ENCODE measurements at places on chromosomes 12 and 14. TPM values are rescaled to one million over a fixed set of nuclear protein-coding genes. Genes with fewer than 3 reads are reported as not detected.

DNA sequence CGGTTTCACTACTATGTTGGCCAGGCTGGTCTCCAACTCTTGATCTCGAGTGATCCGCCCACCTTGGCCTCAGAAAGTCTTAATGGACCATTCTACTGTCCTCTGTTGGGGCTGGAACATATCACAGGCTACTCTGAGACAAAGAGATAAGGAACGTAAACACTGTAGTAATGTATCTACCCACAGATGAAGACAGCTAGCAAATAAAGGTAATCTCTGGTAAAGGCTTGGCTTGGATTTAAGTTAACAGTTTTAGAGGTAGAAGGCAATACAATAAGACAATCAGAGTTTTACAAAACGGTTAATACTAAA is 44.6 kb upstream of the ISM2 start:
- no peak for DNase-seq

- no peak for DNase-seq
Measured at GRCh38 chr12:19741132-19741489, 301.8 kb downstream of the AEBP2 start.

GRCh38 chr12:56296295-56296694 is 3.8 kb downstream of the CS start:
- peak; percentile 31 for DNase-seq

DNA sequence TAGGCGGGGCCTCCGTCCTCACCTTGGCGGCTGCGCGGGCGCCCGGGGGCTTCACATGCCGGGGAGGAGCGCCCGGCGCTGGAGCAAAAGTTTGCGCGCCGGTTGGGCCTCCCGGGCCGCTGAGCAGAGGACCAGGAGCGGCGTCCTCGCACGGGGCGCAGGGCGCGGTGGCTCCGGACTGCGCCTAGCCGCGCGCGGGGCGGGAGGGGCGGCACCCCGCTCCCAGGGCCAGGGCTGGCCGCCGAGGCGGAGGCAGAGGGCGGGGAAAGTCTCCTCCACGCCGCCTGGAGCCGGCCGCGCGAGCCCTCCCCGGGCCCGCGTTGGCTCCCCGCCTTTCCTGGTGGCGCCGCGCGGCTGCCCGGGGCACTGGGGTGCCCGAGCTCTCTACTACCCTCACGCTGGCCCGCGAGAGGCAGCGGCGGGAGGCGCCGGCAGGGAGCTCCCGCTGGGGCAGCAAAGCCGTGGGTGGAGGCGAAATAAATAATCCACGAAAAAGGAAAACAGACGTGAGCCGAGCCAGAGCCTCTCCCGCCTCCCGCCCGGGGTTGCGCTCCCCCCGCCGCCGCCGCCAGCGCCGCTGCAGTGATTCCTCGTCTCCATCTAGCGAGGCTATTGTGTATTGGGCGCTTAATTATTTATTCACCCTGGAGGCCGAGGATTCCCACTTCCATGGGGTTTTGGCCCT is 400 bp upstream of the PRIMA1 start:
- no peak for DNase-seq

DNA sequence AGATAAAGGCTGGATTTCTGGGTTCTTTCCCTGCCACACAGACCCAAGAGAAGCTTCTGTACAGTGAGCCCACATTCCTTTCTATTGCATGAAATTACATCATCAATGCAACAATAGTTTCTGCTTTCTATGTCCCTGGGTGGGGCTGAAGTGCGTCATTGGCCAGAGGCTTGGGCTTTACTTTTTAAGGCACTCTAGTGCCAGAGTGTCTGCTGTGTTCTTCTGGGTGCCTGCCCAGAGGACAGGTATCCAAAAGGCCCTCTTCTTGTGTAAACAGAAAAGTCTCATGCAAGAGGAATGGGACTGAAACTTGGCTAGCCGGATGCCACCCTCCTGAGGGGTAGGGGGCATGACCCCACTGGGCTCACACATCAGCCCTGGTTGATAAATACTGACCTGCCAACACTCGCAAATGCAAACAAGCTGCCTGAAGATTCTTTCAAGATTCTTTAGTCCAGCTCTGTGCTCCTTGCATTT is 5.9 kb downstream of the KRT86 start:
- no peak for DNase-seq

The FOXM1 gene
- 0.84 TPM for total RNA-seq

The TRHDE gene
- not detected for total RNA-seq

GRCh38 chr12:128009108-128009507 is 257.9 kb upstream of the TMEM132C start:
- DNase-seq = no peak

The CACNA1C gene
- 0.10 TPM for total RNA-seq

DNA sequence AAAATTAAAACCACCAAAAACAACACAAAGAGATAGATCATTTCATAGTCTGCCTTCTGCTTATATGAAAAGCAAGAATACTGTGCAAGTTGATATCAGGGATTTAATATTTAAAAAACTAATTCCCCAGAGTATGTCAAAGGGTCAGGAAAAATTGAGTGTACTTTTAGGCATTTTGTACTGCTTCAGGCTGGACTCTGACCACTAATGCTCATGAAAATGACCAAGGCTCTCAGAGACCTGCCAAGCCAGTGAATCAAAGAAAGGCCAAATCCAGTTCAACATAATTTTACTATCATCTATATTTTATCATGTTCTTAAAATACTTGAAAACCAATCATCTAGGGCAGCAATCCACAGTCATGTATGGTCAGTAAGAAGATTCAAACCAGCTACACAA is 66.0 kb downstream of the TTC7B start:
- no peak for DNase-seq

- DNase-seq = no peak
Measured at GRCh38 chr12:85405262-85405661, 125.2 kb downstream of the ALX1 start.

DNA sequence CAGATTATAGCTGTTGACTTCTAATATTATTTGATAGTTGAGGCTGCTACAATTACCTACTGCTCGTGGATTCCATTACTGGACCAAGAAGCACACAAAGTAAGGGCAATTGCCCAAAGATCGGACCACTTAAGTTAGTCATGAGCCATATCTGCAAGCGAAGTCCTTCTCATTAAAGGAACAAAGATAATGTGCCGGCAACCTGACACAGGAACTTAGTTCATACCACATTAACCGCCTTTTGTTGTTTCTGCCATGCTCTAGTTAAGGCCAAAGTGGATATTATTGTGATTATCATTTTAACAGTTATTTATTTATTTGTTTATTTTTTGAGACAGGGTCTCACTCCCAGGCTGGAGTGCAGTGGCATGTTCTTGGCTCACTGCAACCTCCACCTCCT is 38.1 kb upstream of the TMED10 start:
- no peak for DNase-seq

- no peak for DNase-seq
Measured at GRCh38 chr14:89442280-89442679, 25.2 kb upstream of the FOXN3 start.

The EXOC3L4 gene
- total RNA-seq = not detected

The TMCC3 gene
- total RNA-seq = 8.8 TPM

DNA sequence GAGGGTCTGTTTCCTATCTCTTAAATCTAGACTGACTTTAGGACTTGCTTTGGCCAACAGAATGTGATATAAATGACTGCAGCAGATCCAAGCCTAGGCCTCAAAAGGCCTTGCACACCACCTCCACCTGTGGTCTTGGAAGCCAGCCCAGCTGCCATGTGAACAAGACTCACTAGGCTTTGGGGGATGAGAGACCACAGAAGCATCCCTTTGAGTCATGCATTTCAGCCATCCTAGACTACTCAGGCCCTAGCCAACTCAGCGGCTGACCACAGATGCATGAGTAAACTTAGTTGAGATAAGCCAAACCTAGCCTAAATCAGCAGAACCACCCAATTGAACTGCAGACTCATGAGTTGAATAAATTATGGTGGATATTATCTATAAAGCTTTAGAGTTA is 87.7 kb downstream of the KCNH5 start:
- DNase-seq = no peak

DNA sequence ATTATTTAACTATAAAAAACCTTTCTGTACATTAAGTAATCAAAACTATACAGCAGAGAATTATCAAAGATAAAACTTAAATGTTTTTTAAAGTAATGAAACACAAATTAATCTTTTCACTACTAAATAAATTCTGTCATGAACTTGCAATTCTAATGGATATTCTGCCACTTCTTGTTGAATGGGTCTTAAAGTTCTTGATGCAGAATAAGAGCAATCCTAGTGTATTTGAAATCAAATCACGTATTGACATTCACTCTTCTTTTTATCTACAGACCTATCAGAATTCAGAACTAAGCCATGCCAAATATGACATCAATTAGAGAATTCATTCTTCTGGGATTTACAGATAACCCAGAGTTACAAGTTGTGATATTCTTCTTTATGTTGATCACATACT is at the start of gene OR6C65:
TSS of gene OR6C65 (plus strand) at position 301 of the 400 bp plus-strand sequence. CDS start at position 301, 0 bp downstream.
- no peak for DNase-seq

GRCh38 chr14:91211017-91211416 is 33.5 kb downstream of the GPR68 start:
- DNase-seq = no peak

DNA sequence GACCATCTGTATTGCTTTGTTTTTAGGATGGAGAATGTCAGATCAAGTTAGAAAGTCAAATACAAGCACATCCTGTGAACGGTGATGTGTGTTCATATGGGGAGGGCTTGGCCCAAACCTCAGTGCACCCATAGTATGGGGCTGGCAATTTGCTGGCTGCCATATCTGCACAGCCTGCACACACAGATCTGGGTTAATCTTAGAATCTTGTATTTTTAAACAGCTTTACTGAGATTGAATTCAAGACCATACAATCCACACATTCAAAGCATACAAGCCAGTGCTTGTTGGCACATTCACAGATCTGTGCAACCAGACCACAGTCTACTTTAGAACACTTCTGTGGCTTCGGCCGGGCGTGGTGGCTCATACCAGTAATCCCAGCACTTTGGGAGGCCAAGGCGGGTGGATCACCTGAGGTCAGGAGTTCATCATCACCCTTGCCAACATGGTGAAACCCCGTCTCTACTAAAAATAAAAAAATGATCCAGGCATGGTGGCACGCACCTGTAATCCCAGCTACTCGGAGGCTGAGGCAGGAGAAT is 90.4 kb downstream of the CCDC92 start:
- no peak for DNase-seq

DNA sequence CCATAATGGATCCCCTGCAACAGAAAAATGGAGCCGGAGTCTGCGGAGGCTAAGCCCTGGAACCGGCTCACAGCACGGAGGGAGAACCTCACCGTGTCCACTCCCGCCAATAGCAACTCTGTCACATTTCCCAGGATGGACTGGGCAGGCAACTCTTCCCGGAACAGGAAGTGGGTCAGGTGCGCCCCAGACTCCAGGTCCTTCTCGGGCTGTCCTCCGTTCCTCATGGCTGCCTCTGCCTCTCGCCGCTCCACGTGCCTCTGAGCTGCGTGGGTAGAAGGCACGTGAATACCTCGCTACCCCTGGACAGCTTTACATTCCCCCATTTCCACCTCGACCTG is 2.2 kb downstream of the CYP27B1 start:
- DNase-seq = no peak

DNA sequence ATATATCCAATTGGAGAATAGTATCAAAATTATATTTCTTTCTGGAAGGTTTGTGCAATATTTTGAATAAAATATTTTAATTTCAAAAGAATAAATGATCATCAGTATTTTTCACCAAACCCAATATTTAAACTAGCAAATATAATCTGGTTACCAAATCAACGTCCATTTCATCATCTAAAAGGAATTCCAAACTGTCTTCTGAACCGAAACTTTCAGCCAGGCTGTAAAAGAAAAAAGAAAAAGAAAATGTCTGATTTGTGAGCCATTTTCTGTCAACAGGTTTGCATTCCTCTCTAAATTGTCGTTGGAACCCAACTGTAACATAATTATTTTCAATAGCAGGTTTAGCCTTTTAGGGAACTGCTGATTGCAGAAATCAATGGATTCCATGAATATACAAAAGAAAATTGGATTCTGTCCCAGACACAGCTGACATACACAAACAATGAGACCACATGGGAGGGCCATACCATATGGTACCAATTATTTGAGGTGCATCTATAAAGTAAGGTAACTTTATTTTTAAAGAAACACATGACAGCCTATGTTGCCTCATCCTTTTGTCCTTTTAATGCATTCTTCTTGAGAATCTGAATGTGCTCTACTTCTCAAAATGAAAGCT is 22.7 kb downstream of the SNRPF start:
- DNase-seq = no peak

The TDRD9 gene
- 2.4 TPM for total RNA-seq

The MYF6 gene
- not detected for total RNA-seq

DNA sequence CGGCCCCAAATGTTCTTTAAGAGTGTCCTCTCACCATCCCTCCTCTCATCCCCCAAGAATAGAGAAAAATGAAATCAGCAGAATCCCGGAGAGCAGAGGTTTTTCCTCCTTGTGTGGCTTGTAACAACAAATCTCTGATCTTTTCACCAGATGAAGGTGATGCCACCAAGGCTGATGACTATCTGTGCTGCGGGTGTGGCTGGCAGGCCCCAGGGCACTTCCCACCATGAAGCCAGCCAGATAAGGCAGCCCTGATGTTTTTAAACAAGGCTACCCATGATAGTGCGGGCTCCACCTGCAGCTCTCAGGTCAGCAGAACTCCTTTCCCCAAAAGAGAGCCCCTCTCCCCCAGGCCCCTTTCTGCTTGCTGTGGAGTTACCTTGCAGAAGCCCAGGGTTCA is 58.0 kb upstream of the PARP11 start:
- no peak for DNase-seq

- peak; percentile 53 for DNase-seq
Measured at GRCh38 chr12:101570047-101570446, 24.7 kb upstream of the MYBPC1 start.

The B4GALNT3 gene
- not detected for total RNA-seq

GRCh38 chr14:102479107-102479506 is 30.5 kb downstream of the ANKRD9 start:
- no peak for DNase-seq

GRCh38 chr12:73892201-73892600 is 645.4 kb upstream of the ATXN7L3B start:
- DNase-seq = no peak

DNA sequence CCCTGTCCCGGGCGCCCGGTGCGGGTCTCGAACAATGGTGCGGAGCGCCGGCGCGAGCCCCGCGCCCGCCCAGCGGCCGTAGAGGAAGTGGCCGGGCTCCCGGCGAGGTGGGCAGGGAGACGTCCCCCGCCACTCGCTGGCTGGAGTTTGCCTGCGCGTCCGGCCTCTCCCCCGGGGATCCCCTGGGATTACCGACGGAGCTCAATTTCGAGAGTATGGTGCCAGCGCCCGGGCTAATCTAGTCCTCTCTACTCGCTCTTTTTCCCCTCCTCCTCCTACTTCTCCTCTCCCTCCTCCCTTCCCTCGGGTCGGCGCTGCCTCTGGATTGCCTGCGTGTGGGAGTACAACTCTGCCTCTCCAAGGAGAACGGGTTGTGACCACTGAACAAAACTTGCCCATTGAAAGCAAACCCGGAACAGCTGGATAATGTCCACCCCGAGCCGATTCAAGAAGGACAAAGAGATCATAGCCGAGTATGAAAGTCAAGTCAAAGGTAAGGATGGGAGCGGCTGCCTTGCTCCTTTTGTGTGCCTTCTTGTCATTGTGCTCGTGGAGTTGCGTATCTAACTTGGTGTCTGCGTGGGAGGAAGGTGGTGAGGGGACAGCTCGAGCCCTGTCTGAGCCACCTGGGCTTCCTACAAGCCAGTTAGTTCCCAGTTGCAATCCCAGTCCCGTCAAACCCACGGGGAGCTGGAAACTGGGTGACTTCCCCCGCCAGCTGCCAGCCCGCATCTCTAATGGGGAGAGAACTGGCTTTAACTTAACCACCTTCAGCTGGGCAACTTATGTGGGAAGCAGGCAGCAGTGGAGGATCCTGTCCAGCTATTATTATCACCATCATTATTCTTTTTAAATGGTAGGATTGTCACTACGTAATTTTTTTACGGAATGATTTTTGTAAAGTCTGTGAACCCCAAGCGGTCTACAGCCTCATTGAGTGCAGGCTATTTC is at the start of gene SRGAP1:
TSS of gene SRGAP1 (plus strand) at position 310 of the 951 bp plus-strand sequence. CDS start at position 427, 117 bp downstream.
- DNase-seq = peak; percentile 32

GRCh38 chr12:14567351-14568162 is at the start of gene PLBD1:
Gene PLBD1, minus strand, starts transcription at chr12:14567883. Its CDS starts 187 bp downstream, at chr12:14567696.
- DNase-seq = peak; percentile 51

All from B cell (primary cell).